ENCODE measurements at places on chromosomes 5 and 9. TPM values are rescaled to one million over a fixed set of nuclear protein-coding genes. Genes with fewer than 3 reads are reported as not detected.

The CDH6 gene
- 10.6 TPM for polyA plus RNA-seq

The LMX1B gene
- 0.75 TPM for polyA plus RNA-seq

The ALG2 gene
- 15.4 TPM for polyA plus RNA-seq

The FOXD4 gene
- not detected for polyA plus RNA-seq

The CCDC187 gene
- polyA plus RNA-seq: 2.7 TPM

The CAMK2A gene
- 0.52 TPM for polyA plus RNA-seq

The KCNV2 gene
- not detected for polyA plus RNA-seq

The DMRT2 gene
- not detected for polyA plus RNA-seq

GRCh38 chr5:28864006-28864405 lies 1825.6 kb upstream of the CDH9 start:
- no peak for DNase-seq

DNA sequence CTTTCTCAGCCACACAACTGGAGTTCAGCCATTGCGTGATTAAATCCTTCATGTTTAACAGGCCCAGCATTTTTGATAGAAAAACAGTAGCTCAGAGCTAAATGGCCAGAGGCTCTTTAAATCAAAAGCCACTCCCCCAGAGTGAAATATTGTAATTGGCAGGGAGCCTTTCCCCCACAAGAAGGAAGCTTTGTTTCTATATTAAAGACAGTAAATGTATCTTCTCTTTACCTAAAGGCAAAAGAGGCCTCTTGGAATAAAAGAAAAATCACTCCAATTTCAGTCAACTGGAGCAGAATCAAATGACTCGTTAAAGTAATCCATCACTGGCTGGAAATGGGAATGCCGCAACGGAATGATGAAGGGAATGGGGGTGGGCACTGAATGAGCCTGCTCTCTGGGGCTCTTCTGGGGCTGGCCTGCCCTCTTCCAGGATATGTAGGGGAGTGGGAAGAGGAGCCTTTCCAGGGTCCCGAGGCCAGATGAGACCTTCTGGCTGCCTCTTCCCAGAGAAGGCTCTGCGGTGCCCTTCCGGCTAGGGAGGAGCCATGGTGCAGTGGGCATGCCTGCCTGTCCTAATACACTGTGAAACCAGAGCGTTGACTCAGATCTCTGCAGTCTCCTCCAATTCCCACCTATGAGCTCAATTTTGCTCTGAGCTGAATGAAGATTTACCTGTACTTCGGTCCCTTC lies 45.2 kb downstream of the ANKDD1B start:
- DNase-seq: no peak

DNA sequence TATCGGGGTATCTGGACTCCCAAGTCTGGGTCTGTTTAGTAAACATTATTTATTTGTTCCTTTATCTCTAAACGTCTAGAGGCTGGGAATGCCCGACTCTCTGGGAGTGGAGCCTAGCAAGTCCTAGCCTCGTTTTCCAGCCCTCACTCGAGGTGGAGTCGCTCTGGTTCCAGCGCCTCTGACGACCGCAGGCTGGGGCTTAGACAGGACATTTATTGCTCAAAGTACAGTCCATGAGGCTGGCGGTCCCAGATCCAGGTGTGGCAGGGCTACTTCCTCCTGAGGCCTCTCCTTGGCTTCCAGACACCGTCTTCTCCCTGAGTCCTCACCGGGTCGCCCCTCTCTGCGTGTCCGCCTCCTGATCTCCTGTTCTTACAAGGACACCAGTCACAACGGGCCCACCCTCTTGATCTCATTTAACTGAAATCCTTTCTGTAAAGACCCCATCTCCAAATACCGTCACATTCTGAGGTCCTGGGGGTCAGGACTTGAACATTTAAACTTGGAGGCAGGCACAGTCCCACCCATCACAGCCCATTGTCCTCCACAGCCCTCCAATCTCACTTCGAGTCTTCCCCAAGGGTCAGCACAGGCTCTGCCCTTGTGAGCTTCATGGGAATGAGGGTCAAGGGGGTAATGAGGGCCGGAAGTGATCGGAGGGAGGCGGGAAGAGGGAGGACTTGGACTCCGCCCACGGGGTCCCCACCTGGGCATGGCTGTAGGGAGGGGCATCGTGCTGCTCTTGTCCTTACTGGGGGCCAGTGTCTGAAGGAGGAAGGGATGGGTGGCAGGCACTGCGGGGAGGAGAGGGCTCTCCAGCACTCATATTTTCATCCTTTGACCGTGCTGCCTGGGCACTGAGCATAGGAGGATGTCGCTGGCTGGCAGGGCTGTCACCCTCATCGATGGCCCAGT lies 12.2 kb upstream of the CLPTM1L start:
- peak; percentile 58 for DNase-seq

- DNase-seq: no peak
These were observed 96.5 kb upstream of the LHFPL2 start for GRCh38 chr5:78744951-78745534.

GRCh38 chr9:129685933-129686259 lies 20.4 kb downstream of the PRRX2 start:
- DNase-seq: no peak

- DNase-seq: no peak
These were observed 10.0 kb upstream of the CNTFR start for GRCh38 chr9:34599546-34599945.

DNA sequence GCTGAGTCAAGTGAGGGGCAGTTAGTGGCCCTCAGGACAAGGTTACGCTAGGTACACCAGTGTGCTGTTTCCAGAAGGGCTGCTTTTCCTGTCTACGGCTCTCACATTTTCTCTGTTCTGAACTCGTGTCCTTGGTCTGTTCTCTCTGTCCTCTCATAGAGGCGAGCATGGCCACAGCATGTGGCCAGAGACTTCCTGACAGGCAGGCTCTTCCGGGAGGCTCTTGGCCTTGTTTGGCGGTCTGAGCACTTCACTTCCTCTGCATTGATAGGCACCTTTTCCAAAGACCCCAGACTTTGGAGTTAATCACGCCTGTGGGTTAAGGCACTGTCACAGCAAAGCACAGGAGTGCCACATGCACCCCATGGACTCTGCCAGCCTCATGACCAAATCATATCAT lies 1.2 kb downstream of the CKMT2 start:
- DNase-seq: no peak

- DNase-seq: no peak
These were observed 220.4 kb downstream of the MAPKAP1 start for GRCh38 chr9:125486576-125486975.

DNA sequence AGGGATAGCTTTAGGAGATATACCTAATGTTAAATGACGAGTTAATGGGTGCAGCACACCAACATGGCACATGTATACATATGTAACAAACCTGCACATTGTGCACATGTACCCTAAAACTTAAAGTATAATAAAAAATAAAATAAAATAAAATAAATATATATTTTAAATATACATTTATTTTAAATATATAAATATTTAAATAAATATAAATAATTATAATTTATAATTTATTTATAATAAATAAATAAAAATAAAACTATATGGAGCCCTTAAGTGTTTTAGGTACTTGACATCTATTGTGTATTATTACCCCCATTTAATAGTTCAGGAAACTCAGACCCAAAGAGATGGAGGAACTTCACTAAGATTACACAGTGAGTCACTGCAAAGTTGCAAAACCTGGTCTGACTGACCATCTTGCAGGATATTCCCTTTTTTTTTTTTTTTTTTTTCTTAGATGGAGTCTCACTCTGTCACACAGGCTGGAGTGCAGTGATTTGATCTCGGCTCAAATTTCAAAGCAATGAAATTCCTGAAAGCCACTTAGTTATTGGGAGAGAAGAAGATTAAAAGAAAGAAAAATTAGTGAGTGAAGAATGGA lies 5.8 kb upstream of the C5orf52 start:
- peak; percentile 21 for DNase-seq

GRCh38 chr5:177357459-177358351 lies at the start of gene RGS14:
Gene RGS14 (plus strand): TSS chr5:177357924. CDS start chr5:177358025, 101 bp downstream.
- DNase-seq: peak; percentile 62

DNA sequence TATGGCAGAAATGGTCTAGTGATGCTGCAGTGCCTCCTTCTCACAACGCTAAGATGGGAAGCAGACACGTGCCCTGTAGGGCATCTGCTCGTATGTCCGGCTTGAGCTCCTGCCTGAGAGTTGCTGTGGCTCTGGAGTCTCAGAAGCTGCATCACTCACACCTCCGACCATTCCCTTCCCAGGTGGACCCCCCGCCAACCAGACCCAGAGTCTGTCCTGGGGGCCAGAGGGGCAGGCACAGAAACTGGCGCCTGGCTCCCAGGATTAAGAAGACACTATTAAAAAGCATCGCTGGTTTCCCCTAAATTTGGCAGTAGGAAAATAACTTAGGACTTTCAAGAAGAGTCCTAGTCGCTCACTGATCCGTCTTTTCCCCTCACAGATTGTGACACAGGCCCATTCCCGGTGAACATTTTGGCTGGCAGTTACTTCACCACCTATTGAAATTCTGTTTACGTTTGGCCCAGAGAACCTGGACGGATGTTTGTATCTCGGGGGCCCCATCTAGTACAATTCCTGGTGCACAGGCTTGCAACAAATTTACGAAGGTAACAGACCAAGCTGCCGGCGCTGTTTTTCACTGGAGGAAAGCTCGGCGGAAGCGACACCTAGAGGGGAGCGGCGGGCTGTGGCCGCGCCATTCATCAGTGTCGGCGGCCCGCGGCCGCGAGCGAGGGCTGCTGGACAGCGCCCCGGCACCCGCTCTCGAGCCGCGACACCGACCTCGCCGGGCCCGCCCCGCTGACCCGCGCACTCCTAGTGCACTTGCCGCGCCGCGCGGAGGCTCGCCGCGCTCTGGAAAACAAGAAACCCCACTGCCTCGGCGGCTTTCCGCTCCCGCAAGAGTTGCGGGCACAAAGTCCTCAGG lies 1.6 kb downstream of the FSTL4 start:
- peak; percentile 49 for DNase-seq

GRCh38 chr5:151200913-151201595 lies 22.8 kb downstream of the CCDC69 start:
- DNase-seq: no peak

GRCh38 chr5:61438298-61438970 lies 106.4 kb downstream of the ZSWIM6 start:
- no peak for DNase-seq

DNA sequence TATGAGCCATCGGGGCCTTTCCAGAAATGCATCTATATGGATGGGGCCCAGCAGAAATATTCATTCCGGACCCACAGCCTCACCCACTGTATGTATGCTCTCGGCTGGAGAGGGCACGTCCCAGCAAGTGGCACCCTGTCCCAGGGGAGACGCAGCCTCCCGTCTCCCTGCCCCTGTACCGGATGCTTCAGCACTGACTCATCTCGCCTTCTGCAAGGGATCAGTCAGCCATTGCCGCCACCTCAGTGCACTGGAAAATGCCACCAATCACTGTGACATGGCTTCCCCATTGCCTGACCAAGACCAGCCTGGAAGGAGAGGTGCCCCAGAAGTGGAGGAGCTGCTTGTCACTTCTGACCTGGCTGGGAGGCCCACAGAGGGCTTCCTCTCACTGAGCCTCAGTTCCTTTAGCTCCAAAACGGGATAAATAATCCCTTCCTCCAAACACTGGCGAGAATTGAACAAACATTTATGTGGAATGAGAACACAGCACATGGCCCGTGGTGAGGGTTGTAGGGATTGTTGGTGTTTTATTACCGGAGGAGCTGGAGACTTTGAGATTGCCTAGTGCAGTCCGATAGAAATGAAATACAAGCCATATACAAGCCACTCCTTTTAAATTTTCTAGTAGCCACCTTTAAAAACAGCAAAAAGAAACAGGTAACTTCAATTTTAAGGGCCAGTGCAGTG lies 43.9 kb upstream of the ORM1 start:
- DNase-seq: no peak

- no peak for DNase-seq
These were observed 87.1 kb downstream of the EHMT1 start for GRCh38 chr9:137705906-137706305.

- peak; percentile 86 for DNase-seq
These were observed 8.7 kb downstream of the SERINC5 start for GRCh38 chr5:80246995-80247729.

GRCh38 chr9:69393425-69393824 lies 68.4 kb downstream of the ENTREP1 start:
- no peak for DNase-seq

- no peak for DNase-seq
These were observed 77.0 kb upstream of the SEMA6A start for GRCh38 chr5:116651653-116652052.

DNA sequence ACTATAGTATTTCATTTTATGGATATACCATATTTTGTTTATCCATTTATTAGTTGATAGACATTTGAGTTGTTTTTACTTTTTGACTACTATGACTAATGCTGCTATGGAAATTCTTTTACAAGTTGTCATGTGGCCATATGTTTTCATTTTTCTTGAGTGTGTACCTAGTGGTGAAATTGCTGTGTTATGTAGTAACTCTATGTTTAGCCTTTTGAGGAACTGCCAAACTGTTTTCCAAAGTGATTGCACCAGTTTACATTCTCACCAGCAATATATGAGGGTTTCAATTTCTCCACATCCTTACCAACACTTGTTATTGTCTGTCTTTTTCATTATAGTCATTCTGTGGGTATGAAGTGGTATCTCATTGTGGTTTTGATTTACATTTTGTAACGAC lies 75.4 kb downstream of the GRIA1 start:
- DNase-seq: no peak

GRCh38 chr9:106322706-106323245 lies 540.2 kb upstream of the ZNF462 start:
- DNase-seq: no peak

- no peak for DNase-seq
These were observed 360.1 kb downstream of the DMAC1 start for GRCh38 chr9:7439355-7439995.

- DNase-seq: no peak
These were observed 12.7 kb downstream of the SHC3 start for GRCh38 chr9:89165880-89166279.

DNA sequence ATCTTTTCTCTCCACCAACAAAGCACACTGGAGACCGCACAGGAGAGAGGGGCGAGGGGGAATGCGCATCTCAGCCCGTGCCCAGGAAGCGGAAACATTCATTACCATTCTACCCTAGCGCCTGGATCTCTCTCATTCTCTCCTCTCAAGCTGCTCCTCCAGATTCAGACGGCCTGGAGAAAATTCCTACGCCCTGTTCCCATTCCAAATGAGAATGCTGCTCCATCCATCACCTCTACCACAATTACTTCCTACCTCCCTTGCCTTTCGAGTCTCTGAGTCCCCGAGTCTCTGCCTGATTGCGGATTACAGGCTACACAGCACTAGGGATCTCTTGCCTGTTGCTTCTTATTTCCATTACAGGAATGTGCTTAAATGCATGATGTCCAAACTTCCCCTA lies 6.7 kb downstream of the DDX31 start:
- DNase-seq: no peak

Measured in small intestine (tissue), 16 donors.